ENCODE measurements at places on chromosomes 12 and 14.
A peak's percentile ranks its signal among the peaks of the same experiment; 100 is the strongest.

GRCh38 chr14:87629788-87630187, 363.2 kb downstream of the GALC start:
- no peak for DNase-seq

DNA sequence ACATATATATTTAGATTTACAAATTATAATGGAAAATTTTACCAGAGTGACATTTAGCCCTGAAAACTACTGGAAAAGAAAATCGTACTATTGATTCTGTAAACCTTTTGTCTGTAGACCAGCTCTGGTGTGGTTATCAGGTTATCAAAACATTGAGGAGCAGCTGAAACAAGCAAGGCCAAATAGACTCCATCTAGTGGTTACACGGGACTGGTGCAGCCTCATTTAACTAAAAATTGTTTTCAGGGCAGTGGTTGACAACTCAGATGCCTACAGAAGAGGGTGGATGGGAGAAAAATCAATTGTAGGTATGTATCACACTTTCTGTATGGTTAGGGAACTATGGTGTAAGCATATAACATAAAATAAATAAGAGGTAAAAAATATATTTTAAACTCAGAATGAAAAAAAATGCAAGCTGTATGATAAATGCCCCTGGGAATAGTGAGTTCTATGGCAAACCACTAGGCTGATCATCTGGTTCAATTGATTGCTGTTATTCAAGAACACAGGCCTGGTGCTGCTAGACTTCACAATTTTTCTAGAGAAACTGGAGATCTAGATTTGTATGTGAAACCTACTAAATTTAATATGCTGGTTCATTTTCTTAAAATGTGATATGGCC, 51.2 kb downstream of the ACSS3 start:
- peak; percentile 47 for DNase-seq

- no peak for DNase-seq
Observed at GRCh38 chr14:22623047-22623446, 21.1 kb downstream of the OR6J1 start.

DNA sequence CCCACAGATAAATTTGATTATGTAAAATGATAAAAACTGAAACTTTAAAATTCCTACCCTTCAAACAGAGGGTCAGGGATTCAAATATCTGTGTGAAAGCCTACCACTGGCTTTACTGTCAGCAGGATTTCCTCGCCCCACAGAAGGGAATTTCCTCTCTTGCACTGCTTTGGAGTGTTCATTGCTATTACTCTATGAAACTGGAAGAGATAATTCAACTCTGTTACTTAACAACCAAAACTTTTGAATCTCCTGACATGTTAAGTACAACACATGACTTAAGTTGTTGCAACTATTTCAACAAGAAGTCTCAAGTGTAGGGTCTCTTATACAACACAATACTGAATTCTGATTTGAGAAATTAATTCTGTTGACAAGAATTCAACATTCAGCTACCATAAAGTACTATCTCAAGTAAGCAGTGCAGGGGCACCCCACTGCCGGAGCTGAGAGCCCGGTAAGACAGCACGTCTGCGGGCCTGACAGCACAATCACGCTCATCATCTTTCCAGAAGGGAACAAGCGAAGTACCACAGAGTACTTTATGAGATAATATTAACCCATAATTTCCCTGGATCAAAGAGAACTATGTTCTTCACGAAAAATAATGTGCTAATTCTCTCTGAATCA, 22.9 kb downstream of the DICER1 start:
- DNase-seq, result no peak

- no peak for DNase-seq
Observed at GRCh38 chr14:105487986-105488777, 1.5 kb downstream of the CRIP1 start.

GRCh38 chr14:23567186-23568020, at the start of gene AP1G2:
AP1G2 (minus strand) TSS chr14:23567791; CDS start chr14:23567314, 477 bp downstream.
- peak; percentile 69 for DNase-seq

- DNase-seq, result no peak
Observed at GRCh38 chr12:17810399-17810798, 279.6 kb downstream of the RERGL start.

GRCh38 chr12:11807458-11807857, 158.0 kb downstream of the ETV6 start:
- no peak for DNase-seq

DNA sequence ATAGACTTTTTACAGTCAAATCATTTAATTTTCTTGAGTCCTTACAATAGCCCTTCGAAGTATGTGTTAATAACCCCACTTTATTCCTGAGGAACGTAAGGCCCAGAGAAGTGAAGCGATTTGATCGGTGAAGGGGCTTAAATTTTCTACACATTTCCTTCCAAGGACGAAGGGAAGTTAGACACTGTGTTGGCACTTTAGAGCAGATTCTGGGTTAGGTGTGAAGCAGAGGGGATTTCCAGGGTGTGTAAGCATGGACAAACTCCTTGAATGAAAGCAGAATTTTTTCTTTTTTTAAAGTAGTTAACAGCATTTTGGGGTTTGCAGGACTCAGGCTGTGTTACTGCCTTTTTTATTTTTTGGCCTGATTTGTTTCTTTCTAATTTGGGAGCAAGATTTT, 38.9 kb downstream of the PRORP start:
- no peak for DNase-seq

DNA sequence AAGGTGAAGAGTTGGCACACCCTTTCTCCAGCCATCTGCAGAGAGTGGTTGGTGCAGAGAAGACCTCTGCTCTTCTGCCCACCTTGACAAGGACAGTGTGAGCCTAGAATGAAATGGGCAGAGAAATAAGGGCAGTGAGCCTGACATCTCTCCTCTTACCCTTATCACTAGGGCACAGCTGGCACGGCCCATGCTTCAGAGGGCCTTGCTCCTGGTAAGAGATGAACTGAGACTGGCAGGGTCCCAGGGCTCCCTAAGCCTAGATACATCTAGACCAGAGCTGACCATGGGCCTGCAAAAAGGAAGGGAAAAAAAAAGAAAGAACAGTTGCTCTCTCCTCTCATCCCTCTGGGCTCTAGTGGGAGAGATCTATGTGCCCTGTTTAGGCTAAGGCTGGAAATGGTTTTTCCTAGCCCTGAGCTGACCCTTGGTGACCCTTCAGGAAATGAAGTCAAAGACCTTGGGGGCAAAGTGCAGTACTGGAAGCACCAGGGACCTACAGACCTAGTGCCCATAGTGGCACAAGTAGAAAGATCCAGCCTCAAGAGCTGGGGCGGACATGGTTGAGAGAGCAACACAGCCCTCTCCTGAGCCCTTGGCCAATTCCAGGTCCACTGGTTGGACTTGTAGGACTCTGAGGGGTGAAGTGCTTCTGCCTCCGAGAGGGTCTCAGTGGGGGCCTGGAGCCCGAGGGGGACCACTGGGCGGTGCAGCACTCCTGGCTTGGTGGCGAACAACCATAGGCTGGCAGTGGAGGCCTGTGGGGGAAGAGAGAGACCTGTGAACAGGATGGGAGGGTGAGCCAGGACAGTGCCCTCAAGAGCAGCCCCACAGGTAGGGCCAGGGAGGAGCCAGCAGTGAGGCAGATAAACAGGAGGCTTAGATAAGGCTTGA, 22.0 kb downstream of the PRPF40B start:
- DNase-seq, result no peak

DNA sequence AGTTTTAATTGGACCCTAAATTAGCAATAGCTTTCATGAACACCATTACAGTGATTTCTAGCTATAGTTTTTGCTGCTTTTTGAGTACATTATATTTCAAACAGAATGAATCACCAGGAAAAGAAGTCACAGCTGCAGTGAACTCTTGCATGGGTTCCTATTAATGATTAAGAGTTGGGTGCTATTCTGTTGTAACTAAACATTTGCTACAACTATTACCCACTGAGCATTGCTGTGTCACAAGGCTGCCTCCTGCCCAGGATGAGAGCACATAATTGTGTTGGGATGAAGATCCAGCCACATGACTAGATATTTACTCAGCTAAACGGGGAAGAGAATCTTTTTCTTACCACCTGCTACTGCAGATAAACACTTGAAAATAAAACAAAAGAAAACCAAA, 152.7 kb downstream of the GXYLT1 start:
- no peak for DNase-seq

DNA sequence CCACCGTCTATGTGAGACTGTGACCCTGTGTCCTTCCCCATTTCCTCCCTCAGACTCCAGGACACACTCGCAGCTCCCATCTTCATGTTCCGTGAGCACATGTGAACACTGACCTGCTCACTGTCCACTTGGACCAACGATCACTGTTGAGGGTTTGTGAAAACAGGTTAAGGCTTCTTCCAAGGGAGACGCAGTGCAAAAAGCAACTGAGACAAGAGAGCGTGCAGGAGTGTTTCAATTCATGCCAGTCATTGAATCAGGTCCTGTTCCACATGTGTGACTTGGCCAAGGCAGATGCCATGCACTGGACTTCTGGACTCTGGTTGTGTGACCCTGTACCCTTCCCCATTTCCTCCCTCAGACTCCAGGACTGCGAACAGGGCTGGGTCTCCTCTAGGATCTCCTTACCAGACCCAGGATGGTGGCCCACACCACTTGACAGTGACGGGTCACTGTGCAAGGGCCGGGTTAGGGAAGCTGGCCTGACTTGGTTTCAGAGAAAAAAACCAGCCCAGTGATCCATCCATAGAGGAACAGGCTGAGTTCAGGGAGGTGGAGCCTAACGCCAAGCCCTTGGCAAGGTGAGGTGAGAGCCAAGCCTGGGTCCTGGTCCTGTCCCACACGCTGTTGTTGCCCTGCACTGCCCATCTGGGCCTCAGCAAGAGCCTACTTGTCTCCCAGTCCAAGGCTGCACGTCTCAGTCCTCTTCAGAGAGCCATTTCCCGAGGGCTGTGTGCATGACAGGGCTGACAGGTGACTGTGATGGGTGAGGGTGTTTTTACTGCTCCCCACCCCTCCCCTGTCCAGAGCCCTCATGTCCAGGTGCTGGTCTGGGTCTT, 5.7 kb upstream of the KRT5 start:
- DNase-seq, result no peak

GRCh38 chr12:46744283-46744682, 81.5 kb downstream of the SLC38A4 start:
- peak; percentile 6 for DNase-seq

DNA sequence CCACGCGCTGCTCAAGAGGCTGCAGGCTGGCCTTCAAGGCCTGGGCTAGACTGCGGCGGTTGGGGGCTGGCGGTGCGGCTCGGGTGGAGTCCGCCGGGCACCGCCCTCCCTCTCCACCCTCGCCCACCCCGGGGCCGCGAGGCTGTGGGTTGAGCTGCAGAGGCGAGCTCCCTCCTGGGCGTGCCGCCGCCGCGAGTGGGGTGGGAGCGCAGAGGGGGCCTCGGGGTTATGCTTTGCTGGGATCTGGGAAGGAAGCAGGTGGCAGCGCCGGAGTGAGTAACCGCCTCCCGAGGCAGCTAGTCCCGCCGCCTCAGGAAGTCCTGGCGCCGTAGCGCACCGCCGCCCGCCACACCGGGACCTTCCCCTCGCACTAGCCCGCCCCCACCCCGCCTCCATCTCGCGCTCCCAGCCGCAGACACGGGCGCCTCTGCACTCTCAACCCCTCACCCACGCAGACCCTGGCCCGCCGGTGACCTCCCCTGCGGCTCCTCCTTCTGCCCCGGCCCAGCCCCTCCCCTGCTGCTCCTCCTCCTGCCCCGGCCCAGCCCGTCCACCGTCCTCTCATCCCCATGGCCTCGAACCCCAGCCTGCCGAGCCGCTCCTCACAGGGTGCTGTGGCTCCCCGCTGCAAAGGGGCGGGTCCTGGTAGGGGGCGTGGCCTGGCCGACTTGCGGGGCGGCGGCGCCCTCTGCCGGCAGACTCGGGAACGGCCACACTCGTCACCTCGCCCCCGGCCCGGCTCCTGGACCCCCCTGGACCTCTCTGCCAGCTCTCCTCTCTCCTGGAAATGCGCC, 16.6 kb downstream of the TAMALIN start:
- DNase-seq, result peak; percentile 95

All from GM03348 (cell line).